Stimulated activated CD8-positive, alpha-beta memory T cell treated with anti-CD3 and anti-CD28 coated beads, Interleukin-4, amount 100 ng/mL, for 1 hour (primary cell): ENCODE measurements at places on chromosomes 5 and 9.

- no peak for DNase-seq
Observed at GRCh38 chr9:112355427-112355897, 22.0 kb upstream of the PTBP3 start.

GRCh38 chr5:133222979-133223378, 171.2 kb downstream of the HSPA4 start:
- DNase-seq, result no peak

DNA sequence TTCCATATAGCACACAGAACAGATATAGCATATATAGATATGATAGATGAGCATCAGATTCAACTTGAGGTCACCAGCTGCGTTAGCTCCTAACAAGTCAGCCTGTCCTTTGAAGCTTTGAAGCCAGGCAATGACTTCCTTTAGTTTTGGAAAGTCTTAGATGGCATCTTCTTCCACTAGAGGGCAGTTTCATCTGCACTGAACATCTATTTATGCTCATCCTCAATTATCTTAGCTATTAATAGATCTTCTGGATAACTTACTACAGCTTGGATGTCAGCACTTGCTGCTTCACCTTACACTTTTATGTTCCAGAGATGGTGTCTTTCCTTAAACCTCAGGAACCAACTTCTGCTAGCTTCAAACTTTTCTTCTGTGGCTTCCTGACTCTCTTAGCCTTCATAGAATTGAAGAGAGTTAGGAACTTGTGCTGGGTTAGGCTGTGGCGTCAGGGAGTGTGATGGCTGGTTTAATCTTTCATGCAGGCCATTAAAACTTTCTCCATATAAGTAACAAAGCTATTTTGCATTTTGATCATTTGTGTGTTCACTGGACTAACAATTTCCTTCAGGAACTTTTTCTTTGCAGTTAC, 1401.4 kb downstream of the EFNA5 start:
- DNase-seq, result no peak

DNA sequence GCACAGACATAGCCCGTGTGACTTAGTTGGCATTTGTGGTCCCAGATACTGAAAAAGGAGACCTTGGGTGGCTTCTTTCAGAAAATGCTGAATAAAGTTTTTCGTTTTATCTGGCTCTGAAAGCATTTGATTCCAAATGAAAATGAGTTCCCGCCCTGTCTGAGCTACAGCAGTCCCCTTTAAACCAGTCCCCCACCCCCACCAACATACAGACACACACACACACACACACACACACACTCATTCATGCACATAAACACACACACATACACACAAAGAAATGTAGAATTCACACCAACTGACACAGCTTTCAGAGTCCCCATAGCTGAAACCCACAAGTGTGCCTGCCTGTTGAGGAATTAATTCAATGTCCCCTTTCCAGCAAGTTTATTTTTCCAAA, 97.0 kb upstream of the SMARCA2 start:
- no peak for DNase-seq

DNA sequence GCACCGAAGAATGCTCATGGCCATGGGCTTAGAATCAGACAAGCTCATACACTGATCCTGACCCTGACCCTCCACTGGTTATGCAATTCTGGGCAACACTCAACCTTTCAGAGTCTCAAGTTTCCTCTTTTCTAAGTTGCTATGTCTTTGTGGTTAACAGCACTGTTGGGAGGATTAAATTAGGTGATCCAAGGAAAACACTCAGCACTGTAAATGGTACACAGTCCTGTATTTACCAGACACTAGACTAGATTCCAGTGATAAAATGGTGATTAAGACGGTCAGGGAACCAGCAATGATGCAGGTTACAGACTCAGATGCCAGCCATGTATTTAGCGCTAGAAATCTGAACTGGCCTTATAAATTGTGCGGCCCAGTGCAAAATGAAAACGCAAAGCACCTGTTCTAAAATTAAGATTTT, 8.1 kb downstream of the ARL15 start:
- DNase-seq, result no peak

- DNase-seq, result no peak
Observed at GRCh38 chr9:75096796-75097195, 8.5 kb downstream of the OSTF1 start.

DNA sequence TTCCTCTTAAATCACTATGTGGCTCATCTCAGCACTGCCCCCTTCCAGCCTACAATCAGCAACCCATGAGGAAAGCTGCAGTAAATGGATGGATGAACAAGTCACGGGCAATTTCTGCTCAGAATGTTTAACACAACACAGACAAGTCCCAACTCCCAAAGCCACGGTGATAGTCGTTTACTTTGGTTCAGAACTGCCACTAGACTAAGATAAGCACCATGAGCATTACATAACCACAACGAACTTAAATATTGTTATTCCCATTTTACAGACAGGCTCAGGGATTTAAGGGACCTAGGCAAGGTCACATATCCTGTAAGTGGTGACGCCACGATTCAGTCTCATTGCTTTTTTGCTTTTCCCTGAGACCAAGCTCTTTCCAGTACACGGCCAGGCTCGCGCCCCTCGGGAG, 2.0 kb upstream of the SMIM27 start:
- DNase-seq, result no peak

DNA sequence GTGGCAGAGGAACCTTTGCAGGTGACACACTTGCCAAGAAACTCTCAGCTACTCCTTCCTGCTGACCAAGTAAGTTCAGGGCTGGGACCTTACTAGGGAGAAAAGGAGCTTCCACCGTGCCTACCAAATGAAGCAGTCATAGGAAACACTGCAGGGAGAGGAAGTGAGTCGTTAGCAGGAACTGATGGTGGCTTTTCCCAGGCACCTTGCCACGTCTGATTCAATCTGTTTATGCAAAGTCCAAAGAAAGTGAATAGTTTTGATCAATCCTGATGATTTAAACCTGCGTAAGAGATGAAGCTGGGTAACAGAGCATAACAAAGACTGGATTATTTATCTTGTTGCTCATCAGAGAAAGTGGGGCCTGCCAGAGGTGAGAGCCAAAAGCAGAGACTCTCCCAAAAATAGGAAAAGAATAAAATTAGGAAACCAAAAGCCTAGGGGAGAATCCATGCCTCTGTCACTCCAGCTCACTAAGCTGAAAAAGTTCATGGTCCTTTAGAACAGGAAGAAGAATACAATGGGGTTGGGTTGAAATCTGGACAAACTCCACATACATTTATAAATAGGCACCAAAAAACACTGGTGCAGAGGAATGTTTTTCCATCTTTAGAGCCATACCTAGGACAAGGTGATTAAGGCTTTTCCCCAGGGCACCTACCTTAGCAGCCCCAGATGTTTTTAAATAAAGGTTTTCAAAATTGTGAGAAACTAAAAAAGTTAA, 9.3 kb upstream of the PFDN1 start:
- DNase-seq, result no peak

DNA sequence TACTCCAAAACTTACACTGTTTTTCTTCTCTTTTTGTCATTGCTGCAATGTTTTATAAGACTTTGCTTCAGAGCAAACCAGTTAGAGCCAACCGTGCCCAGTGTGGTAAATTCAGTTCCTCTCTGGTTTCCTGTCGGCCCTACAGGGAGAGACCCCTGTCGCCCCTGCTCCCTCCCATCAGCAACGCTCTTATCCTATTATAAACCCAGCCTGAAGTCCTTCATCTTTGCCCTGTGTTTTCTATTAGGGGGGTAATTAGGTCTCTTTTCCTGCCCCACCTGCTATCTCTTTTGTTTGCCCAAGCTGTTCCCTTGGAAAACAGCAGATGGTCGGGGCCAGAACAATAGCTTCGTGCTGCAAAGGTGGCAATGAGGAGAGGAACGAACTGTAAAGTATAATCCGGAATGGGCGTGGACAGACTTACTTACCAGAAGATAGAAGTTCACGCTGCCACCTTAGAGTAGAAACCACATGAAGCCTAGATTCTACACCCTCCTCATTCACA, 21.4 kb upstream of the OTULINL start:
- DNase-seq, result no peak

GRCh38 chr5:91106842-91107511, 276.1 kb downstream of the ARRDC3 start:
- DNase-seq, result no peak

DNA sequence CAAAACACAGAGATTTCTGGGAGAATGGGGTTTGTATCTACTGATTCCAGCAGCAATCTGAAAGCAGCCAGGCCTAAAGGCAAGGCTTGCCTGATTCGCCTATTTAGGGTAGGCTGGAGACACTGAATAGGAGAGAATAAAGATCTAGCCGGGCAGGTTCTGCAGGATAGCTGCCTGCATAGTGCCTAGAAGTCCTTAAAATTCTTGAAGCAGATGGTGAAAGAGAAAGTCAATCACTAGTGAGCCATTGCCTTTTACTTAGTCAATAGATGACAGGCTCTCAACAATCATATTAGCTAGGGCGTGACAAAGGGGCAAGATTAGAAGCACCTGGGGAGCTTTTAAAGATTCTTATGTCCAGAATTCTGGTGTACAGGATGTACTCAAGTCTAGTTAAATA, 522.7 kb downstream of the HTR1A start:
- DNase-seq, result no peak

- no peak for DNase-seq
Observed at GRCh38 chr9:21121079-21121478, 20.6 kb downstream of the IFNW1 start.

GRCh38 chr9:132739710-132740310, 69.5 kb downstream of the GTF3C4 start:
- no peak for DNase-seq

DNA sequence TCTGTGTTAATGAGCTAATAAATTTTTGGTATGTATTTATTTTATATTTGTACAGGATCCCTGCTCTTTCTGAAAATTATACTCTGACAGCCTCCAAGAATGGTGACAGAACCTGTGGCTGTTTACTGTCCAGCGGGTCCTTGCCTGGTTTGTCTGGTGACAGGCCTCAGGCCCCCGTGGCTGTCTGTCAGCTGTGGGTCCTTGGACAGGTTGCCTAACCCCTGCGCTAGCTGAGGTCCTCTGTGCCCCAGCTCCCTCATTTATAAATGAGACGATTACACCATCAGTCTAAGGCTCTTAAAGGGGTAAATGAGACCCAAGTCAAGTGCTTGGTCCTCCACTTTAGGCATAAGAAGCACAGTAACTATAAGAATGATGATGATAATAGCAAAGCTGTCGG, 125.1 kb upstream of the COL5A1 start:
- DNase-seq, result no peak

DNA sequence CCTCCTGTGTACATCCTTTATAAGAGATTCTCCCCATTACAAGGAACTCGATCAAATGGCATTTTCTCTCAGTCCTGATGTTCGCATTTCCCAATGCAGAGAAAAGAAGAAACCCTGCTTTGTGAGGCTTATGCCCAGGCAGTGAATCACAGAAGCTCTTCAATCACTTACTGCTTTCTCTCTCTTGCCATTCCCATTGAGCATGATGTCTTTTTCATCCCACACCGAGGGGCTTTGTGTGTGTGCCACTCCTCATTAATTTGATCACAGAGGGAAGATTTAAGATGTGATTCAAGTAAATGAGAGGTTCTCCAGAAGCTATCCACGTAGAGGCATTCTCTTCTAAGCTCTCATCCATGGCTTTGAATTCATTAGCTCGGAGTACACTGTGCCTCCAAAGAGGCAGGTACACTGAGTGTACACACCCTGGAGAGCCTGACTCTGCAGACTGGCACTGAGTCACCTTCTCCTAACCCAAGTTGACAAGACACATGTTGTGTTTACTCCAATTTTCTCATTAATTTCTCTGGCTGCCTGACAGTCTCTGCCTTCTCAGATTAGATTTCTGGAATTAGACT, 45.4 kb downstream of the MFAP3 start:
- DNase-seq, result no peak

DNA sequence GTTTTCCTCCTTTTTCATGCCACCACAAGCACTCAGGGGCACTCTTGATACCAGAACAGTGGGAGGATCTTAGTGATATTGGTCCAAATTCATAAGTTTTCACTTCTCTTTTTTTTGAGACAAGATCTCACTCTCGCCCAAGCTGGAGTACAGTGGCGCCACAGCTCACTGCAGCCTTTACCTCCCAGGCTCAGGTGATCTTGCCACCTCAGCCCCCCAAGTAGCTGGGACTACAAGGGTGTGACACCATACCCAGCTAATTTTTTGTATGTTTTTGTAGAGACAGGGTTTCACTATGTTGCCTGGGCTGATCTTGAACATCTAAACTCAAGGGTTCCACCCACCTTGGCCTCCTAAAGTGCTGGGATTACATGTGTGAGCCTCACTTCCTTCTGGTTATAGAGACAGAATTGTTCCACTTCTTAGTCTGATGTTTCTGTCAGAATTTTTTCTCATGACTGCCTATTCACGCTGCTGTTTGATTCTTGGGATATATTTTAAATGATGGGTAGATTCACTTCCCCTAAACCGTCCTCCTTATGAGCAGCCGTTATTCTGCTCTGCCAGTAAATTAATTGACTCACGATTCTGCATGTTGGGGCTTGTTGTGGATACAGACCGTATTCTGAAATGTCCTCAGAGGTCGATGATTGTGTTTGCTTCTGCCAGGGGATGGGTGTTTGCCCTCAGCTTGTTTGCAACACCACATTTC, 30.8 kb downstream of the MTAP start:
- no peak for DNase-seq

DNA sequence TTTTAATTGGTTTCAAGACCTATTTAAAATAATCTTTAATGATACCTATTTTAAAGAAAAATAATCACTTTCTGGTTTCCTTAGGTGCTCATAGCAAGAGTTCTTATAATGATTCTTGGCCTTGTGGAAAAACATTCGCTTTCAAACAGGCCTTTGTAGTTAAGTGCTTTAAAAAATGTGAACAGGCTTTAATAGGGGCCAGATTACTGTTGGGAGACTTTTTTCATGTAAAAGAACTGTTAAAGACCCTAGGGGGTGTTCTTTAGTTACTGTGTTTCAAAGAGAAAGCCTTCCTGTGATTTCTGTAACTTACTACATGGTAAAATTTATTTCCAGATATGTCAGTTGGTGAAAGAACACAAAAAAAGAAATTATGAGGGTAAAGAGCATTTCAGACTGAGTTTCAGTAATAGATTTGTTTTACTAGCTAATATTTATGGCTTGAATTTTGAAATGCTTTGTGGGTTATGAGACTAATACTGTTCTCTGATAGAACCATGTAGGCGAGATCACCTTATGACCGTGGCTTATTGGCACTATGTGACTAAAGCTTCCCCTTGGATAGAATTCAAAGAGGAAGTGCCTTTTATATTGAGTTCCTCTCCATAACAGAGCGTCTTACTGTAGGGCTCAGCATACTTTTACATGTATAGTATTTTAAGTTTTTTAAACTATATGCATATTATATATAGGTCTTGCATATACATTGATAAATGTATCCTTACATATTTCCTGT, 70.7 kb downstream of the CSNK1G3 start:
- no peak for DNase-seq

GRCh38 chr5:147567917-147568598, 58.2 kb upstream of the DPYSL3 start:
- no peak for DNase-seq

DNA sequence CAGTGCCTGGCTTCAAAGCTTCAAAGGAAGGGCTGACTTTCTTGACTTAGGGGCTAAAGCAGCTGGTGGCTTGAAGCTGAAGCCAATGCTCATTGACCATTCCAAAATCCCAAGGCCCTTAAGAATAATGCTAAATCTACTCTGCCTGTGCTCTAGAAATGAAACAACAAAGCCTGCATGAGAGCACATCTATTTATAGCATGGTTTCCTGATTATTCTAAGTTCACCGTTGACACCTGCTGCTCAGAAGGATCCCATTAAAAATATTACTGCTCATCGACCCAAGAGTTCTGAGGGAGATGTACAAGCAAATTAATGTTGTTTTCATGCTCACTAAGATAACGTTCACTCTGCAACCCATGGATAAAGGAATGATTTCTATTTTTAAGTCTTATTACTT, 6.7 kb downstream of the TMEM174 start:
- DNase-seq, result no peak

GRCh38 chr5:24428345-24428744, 216.4 kb downstream of the CDH10 start:
- no peak for DNase-seq
